Prostate gland (tissue), 2 donors: ENCODE measurements at places on chromosomes 4 and X.

DNA sequence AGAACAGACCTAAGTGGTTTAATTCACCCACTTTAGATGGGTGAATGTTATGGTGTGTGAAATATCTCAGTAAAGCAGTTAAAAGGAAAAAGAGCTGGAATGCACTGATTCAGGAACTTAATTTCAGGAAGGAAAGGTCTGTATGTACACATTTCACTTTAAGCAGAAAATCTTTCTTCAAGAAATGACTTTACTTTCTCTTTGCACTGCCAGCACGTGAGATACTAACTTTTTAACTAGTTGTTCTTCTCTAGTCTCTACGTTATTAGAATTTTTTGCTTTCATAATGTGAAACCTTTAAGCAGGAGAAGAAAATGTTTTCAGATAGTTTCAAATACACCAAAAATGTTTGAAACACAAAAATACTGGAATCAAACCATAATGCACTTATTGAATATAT is 18.8 kb downstream of the C4orf46 start:
- no peak for DNase-seq

GRCh38 chr4:52641854-52642563 is 17.1 kb downstream of the USP46 start:
- no peak for DNase-seq

DNA sequence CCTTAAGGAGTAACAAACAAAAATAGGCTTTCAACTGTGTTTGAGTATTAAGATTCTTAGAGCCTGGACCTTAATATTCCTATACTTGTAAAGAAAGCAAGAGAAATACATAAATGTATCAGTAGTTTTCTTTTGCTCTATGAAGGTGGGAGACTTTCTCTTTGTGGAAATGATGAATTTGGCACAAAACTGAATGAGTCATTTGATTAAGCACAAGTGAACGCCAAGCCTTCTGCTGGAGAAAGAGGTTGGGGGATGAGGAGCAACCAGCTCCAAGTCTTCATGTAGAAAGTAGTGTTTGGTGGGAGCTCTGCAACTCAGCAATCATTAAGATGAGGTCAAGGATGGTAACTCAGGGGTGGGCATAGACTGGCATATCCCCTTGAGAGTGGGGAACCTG is 49.6 kb downstream of the MEPE start:
- DNase-seq: no peak

DNA sequence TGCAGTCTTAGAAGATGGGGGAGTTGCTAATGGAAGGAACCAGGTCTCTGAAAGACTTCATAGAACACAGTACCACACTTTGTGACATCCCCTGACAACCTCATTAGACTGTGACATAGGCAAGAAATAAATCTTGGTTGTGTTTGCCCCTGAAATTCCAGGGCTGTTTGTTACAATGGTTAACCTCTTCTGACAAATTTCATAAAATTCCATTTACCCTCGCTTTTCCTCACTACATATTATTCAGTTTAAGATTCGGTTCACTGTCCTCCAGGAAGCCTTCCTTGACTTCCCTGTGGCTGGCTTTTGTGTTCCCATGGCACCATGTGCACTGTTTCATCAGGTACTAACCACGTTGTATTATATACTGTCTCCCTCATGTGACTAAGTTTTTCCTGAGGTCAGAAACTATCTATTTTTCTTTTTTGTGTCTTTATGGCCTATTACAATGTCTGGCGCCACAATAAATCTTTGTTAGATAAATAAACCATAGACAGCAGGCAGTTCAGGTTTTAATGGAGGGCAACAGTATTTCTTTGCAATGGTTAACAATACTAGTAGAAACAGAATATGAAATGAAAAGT is 54.2 kb downstream of the ATXN3L start:
- no peak for DNase-seq

- DNase-seq: no peak
These were observed 191.8 kb downstream of the GPC3 start for GRCh38 chrX:133793626-133794025.

GRCh38 chr4:82561786-82562563 is at the start of gene TMEM150C:
Gene TMEM150C (minus strand): TSS chr4:82561988. CDS start chr4:82504657, 57,331 bp downstream.
- peak; percentile 9 for DNase-seq

DNA sequence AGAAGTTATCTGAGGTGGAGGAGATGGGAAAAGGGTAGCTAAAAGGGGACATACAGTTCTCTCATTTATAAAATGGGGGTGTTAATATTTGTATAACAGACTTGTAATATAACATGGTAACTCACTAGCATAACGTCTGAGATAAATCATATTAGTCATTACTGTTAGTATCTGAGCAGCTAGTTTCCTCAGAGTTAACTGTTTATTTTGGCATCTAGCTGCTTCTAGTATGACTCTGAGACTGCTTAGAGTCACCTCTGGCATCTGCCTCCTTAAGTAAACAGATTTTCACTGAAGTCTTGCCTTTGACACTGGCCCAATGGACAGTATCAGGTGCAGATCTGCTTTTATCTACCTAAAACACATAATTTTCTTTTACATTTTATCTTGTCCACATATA is 58.1 kb downstream of the SLC30A9 start:
- peak; percentile 32 for DNase-seq

DNA sequence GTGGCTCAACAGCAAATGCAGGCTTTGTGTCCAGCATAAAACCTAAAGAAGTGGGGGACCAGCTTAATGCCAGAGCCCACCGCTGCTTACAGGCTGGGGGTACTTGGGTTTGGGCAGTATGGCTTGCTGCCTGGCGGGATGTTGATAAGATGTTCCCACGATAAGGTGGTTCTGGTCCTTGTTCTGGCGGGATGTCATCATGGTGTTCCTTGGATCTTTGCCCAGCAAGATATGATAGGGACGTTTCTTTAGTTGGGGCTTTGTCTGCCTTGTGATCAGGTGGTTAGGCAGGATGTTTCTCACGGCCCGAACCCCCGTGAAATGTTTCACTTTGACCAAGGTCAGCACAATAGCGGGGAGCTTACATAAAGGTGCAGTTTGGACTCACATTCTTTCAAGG is 35.3 kb downstream of the PNPLA4 start:
- DNase-seq: no peak

DNA sequence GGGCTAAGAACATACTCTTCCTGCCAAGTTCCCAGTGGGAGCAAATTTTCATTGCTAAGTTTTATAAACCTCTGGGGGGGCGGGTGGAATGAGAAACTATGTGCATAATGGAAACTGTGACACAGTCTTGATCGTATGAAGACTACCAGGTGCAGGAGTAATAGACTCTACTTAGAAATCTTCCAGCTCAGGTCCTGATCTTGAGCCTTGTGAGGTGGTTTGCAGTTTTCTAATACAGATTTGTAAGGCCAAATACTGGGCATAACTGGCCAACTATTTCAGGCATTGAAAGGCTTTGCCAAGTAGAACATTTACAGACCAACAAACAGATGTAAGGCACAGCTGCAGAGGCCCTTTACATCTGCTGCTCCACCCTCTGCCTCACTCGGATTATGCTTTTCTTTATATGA is 89.7 kb upstream of the CBR4 start:
- no peak for DNase-seq

GRCh38 chr4:24001486-24002329 is 111.9 kb upstream of the PPARGC1A start:
- no peak for DNase-seq

GRCh38 chr4:171812665-171813525 is at the start of gene GALNTL6:
Gene GALNTL6 (plus strand): TSS chr4:171813404.
- no peak for DNase-seq

- no peak for DNase-seq
These were observed 24.7 kb upstream of the SOD3 start for GRCh38 chr4:24770667-24771066.

- no peak for DNase-seq
These were observed at the start of gene FAM184B for GRCh38 chr4:17781300-17782287. Gene FAM184B (minus strand): TSS chr4:17781621. CDS start chr4:17781299, 322 bp downstream.

DNA sequence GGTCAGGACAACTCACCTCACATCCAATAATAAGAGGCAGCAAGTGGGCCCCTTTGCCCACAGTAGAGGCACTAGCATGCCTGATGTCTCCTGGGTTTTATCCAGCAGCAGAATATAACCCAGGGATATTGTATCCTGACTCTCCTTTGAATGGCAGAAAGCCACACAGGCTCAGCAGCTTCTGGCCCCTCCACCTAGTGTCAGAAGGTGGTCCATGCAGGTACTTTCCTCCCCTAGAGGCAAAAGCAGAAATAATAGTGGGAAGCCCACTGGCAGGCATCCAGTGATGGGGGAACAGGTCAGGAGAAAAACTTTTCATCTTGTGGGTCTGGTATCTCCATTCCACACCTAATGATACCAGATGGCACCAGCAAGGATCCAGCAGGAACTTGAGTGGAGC is 75.5 kb upstream of the IRS4 start:
- no peak for DNase-seq

DNA sequence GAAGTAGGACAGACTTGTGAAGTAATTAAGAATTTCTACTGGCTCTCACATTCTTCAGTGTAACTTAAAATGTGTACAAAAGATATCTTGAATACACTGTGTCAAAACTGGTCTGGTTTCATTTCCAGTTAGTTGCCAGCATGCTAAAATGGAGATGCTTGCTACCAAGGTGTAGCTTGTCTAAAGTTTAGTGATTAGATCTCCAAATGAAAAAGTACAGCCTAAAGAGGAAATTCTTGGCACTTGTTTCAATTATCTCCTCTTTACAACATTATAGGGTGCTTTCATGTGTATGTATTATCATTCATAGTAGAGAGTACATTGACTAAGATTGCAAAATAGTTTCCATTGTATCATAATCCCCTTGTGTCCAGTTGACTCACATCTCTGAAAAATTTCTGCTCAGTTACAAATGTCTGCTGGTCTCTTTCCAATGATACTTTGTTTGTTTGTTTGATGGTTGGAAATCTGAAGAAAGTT is 97.3 kb upstream of the SPRY1 start:
- no peak for DNase-seq

- DNase-seq: no peak
These were observed 137.8 kb upstream of the DUSP21 start for GRCh38 chrX:44705817-44706551.

GRCh38 chr4:1049591-1049905 is 38.1 kb downstream of the FGFRL1 start:
- DNase-seq: no peak

- peak; percentile 60 for DNase-seq
These were observed 109.1 kb downstream of the PTTG2 start for GRCh38 chr4:38069271-38069760.

GRCh38 chr4:86264241-86264640 is 95.6 kb downstream of the MAPK10 start:
- DNase-seq: no peak

DNA sequence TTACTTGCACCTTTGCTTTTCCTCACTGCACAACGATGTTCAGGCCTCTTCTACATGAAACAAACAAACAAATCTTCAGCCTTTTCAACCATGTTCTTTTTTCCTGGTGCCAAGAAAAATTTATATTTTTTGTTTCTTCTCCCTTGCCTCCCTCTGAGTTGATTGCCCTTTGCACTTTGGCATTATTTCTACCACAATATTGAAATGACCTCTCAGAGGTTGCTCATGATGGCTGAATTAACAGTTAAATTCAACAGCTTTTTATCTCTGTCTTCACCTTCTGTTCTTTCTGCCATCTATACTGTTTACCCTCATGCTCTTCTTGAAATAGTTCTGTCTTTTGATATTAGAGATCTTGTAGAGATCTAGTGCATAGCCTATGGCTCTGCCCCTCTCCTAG is 308.9 kb downstream of the ARHGAP24 start:
- no peak for DNase-seq

DNA sequence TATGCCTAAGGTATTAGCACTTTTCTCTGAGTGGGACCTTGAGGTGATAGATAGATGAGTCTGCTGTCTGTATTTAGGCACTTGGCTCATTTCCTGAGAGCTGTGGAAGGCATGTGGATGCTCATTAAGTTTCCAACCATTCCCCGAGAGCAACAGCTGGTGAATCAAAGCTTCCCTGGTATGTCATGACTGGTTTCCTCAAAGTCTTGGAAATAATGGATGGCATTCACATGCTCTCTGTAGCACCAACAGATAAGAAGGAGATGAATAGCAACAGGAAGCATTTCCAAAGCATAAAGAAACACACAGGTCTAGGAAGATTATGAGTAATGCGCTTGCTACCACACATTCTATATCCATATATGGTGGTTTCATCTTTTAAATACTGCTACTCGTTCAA is 118.3 kb upstream of the ETNPPL start:
- DNase-seq: no peak

DNA sequence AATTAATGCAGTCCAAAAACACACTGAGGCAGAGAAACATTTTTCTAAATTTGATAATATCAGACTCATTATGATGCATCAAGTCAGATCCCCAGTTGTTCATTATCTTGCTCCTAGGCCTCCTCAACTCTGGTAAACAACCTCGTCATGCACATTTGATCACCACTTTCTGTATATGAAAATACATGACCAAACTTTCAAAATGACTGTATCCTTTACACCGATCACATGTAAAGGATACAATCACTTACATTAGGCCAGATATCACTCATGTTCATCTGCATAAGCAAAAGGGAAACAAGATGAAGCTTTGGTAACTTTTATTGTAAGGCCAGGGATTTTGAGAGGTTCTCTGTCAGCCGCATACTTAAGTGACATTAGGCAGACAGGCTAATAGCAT is 99.4 kb upstream of the IL1RAPL1 start:
- DNase-seq: no peak

DNA sequence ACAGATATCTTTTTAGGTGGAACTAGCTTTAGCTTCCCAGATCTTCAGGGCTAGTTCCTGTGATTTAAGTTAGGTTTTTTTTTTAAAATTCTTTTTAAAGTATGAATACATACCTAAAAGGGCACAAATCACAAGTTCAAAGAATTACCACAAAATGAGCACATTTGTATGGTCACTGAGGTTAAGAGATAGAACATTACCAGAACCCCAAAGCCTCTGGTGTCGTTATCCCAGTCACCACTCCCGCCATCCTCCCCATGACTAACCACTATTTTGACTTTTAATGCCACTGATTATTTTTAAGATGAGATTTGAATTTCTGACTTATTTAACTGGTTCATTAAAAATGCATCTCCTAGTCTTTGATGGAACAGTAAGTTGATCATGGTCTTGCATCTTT is 5.4 kb downstream of the PGK1 start:
- no peak for DNase-seq

- no peak for DNase-seq
These were observed 64.1 kb downstream of the STX18 start for GRCh38 chr4:4477796-4478195.

DNA sequence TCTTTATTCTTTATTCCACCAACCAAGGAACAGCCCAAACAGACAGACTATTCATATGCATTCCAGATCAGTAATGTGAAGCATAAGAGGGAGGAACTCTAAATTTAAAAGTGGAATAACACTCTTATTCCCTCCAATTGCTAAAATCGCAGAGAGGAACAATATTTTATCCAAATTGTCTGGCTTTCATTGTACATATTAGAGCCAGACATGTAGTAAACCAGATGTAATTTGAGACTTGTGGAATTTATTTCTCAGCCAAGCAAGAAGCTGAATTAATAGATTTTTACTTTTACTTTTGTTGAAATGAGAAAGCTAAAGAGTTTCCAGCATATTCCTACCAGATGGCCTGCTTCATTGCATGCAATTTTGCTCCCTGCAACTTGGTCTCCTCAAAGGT is 674.6 kb upstream of the SLIT2 start:
- DNase-seq: no peak

GRCh38 chr4:25863831-25864418 is 1.1 kb upstream of the SEL1L3 start:
- no peak for DNase-seq
